ENCODE measurements at places on chromosomes 5 and 9.

GRCh38 chr5:116135344-116135743, 50.5 kb downstream of the COMMD10 start:
- DNase-seq: peak; percentile 36

GRCh38 chr5:1036504-1037122, 28.0 kb downstream of the NKD2 start:
- no peak for DNase-seq

GRCh38 chr9:132857616-132858342, 20.3 kb downstream of the AK8 start:
- no peak for DNase-seq

GRCh38 chr5:166074582-166075481, 2216.6 kb upstream of the WWC1 start:
- DNase-seq: no peak

DNA sequence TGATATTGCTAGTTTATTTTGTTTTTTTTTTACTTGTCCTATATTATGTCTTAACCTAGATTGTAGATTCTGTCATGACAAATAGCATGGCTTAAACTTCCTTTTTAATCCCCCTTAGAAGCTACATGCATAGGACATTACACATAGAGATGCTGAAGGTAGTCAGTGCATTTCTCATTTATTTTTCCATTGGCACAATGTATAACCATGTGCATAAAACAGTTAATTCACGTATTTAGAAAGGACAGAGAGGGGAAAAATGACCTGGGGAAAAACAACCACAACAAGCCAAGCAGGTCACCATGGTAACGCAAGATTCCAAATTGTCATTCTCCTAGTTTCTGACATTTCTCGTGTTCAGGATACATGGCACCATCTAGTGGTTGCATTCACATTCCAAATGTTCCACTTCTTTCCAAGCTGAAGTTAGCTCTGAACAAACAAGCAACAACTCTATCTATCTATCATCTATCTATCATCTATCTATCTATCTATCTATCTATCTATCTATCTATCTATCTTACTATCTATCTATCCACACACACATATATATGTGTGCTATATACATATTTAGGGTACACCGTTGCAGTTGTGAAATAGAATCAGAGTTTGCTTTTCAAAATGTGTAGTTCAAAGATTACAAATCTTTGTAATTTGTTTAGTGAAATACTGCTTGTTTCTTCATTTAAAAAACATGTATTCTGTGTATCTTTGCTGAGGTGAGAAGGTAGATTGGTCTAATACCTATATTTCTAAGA, 487.2 kb upstream of the ST8SIA4 start:
- no peak for DNase-seq

DNA sequence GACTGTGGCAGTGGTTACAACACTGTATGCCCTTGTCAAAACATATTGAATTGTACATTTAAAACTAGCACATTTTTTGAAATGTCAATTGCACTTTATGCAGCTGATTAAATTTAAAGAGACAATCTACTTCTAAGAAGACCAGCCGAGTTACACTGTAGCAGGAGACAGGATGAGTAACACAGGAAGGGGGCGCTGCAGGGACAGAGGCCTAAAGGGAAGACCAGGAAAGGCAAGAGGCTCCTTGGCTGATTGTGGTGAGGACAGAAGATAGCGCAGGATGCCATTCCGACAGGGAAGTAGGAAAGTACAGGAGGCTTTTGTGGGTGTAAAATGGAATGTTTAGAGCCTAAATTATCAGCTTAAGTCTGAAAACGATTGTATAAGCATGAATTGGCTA, 28.2 kb upstream of the PPP2R2B start:
- DNase-seq: no peak

DNA sequence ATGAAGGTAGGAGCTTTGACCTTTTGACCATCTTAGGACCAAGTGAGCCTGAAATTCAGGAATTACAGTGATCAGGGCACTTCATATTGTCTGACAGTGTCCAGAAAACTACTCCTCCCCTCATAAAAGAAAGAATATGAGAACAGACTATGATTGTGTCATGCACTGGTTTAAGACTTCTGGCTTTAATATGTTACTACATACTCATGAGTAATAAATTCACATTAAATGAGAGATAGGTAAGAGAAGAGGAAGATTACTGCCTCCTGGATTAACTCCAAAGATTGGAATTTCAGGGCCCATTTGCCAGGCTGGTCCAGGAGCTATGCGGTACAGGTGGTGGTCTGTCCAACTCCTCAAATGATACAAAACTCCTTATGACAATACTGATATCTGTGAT, 213.5 kb upstream of the ADRA1B start:
- no peak for DNase-seq

DNA sequence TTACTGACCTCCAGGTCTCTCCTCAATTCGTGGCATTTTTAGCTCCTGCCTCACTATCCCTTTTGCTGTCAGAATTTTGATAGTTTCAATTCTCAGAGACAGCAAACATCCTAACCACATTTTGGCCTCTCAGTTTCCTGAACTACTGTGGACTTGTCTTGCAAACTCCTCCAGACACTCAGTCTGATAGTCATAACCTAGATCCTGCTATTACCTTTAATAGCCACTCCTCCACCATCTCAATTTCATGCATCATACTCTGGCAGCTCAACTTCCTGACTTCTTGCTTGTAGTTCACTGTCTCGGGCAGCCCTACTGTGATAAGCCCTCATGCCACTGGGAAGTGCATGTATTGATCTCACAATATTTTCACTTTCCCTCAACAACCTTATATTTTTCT, 481.8 kb upstream of the CDH18 start:
- DNase-seq: no peak

- no peak for DNase-seq
Observed at GRCh38 chr9:118595719-118596305, 773.4 kb downstream of the BRINP1 start.

- DNase-seq: no peak
Observed at GRCh38 chr9:102974530-102974929, 20.6 kb upstream of the CYLC2 start.

DNA sequence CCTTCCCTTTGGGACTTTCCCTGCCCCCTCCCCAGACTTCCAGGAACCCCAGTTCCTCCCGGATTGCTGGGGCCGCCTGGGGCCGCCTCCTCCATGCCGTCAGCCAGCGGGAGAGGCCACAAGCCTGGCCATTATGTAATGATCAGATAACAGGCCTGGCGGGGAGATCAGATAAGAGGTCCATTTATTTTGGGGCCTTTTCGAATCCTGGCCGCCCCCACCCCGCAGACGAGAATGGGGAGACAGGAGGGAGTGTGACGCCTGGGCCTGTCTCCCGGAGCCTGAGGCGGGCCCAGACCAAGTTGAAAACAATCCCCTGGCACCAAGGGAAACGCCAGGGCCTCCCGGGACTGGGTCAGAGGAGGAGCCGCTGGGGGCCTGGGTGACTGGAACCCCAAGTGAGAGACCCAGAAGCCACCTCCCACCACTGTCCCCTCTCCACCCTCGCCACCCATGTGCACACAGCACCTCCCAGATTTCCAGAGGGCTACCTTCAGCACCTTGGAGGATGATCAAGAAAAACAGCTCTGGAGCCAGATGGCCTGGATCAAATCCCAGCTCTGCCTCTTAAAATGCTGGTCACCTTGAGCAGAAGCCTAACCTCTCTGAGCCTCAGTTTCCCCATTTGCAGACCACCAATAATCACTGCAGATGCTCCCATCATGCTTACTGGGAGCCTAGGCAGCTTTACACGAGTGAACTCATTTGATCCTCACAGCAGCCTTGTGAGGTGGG, 7.8 kb downstream of the ENG start:
- DNase-seq: no peak

DNA sequence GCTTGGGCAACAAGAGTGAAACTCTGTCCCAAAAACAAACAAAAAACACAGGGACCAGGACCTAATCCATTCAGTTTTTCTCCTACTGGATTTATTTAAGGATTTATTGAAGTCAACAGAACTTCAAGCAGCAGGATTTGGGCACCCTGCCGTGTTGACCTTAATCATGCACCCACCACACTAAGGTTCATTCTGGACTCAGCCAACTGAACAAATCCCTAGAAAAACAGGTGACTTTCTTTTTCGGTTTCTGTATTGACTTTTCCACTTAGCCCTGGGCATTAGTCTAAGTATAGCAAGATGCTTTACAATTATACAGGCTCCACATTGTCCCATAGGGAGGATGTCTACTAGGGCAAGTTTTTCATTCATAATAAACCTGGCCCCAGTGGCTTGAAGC, 30.0 kb downstream of the ZNF131 start:
- DNase-seq: no peak

GRCh38 chr9:94632737-94633136, 6.6 kb downstream of the FBP1 start:
- no peak for DNase-seq

- no peak for DNase-seq
Observed at GRCh38 chr5:37777432-37778130, 62.3 kb downstream of the GDNF start.

- DNase-seq: no peak
Observed at GRCh38 chr5:79263-79662, 12.7 kb upstream of the PLEKHG4B start.

DNA sequence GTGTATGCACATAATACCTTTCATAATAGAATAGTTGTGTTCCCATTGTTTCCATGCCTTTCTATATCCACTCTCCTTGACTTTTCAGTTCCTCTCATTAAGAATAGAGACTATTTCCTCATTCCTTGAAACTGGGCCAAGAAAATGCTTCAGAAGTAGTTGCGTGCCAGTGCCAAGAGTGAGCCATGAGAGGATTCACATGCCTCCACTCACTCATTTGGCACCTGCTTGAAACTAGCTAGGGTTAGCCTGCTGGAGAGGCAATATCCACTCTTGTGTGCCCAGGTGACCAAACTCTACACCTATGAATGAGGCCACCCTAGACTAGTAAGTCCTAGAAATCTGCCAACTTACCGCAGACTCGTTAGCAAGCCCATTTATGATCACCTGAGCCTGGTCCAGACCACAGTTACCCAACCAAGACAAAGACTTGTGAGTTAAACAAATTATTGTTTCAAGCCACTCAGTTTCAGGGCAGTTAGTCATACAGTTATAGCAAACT, 276.3 kb downstream of the EPB41L4A start:
- no peak for DNase-seq

DNA sequence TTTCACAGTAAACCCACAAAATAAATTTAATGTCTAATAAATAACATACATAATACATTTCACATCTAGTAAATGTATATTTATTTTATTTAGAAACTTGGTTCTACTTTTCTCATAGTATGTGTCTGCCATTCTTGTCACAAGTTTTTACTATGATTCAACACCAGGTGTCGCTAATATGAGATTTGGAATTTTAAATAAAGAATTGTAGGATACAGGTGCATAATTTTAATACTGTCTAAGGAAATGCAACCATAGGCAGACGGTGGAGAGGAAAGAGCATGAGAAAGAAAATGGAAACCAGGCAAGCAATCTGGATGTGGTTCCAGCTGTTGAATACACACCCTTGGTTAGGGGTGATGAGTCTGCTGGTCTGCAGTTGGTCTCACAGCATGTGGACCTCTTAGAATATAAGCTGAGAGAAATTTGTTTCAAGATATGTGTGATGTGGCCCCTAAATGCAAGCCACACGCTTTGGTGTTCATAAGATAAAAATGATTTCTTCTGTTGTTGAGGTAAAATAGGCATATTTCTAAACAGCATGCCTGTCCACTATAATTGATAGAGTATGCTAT, 114.7 kb upstream of the TXNDC8 start:
- DNase-seq: no peak

DNA sequence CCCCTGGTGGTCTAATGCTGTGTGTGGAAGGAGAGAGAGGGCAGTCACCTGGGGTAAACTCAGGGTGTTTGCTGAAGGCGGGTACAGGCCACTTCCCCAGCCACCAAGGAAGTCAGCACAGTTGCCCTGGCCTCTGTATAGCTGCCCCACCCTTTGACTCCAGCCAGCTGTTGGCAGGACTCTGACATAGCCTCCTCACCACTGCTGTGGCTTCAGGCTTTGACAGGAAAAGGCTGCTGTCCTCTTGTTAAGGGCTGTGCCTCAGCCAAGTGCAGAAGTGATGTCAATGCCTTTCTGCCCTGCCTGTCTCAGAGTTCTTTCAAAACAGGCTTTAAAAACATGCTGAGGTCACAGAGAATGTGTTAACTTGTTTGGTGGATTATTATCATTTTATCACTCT, 487.2 kb upstream of the KLF4 start:
- DNase-seq: no peak

DNA sequence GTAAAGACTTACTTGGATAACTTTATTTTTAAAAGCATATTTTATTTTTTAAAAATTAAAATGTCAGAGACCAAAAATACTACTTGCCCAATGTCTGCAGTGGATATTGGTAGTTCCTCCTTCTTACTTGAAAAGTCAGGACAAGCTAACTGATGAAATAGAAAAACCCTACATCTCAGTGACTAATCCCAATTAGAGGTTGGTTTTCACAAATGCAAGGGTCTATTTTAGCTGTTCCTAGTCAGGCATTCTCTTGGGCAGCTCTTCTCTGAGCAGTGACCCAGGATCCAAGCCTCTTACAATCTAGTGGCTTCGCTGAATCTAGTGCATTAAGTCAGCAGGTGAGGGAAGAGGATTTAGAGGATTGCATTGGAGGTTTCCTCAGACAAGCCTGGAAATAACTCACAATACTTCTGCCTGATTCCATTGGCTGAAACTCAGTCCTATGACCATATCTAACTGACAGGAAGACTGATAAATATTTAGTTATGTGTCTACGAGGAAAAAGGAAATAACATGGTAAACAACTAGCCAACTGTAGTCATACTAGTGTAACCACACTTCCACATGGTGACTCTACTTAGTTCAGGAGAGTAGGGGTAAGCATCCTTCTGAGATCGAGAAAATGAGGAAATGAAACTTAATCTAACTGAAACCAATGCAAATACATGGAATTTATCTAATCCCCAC, 34.2 kb upstream of the MIER3 start:
- no peak for DNase-seq

GRCh38 chr5:79954620-79955019, 36.4 kb downstream of the MTX3 start:
- no peak for DNase-seq

DNA sequence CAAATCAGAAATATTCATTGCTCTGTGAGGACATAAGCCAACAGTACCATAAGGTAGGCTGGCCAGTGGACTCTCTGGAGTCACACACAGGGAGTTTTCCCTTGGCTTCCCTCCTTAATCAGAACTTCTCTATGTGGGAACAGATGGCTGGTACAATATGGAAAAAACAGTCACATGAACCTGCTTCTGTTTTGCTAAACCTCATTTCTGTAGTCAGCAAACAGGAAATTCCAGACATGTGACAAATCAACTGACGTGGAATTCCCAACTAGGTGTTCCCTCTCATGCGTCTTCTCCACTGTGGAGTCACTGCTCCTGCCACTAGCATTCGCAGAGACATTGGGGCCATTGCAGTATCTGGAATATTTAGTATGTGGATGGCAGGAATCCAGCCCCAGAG, 617.6 kb downstream of the KIF4B start:
- no peak for DNase-seq

Measured in GM12864 (cell line).